ENCODE measurements at places on chromosomes 3 and 15.

DNA sequence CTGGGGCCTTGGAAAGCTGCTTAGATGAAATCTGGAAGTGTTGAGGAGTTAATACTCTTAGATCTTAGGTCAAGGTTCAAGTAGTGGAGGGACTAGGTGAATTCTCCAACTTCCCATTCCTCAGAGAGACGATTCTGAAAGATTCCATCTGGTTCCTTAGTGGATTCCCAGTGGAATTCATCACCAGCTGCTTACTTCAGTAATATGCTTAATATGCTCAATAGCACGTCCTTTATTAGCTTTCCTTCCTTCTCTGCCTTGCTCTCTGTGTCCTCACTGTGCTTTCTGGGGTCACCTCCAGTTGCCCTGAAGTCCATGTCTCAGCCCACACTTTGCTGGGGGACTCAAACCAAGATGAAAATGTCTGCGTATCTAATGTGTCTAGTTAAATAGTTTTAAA is 31.0 kb downstream of the CEP63 start:
- DNase-seq: no peak
- H3K4me3 ChIP-seq: no peak overlapping the region
- peaks cover 5% of the 10 kb centered on the region for H3K36me3 ChIP-seq
- H3K4me1 ChIP-seq: no peaks in the 10 kb centered on the region
- no peaks in the 10 kb centered on the region for H3K27me3 ChIP-seq
- H3K27ac ChIP-seq: no peak overlapping the region

DNA sequence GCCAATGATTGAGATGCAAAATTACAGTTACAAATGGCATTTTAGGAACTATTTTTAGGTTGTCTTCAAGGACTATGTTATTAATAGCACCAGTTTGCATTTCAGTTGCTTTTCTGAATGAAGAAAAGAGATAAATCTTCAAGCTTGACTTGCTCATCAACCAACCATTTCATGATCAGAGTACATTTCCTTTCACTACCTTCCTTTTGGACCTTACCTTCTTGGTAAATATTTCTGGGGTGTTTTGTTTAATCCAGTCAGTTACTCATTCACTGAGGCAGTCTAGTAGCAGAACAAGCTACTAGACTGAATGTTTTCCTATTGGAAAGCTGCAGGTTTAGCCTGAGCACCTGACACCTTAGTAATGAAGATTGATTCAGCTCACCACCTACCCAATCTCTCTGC is 8.2 kb downstream of the SLC27A2 start:
- H3K4me3 ChIP-seq: no peak overlapping the region

DNA sequence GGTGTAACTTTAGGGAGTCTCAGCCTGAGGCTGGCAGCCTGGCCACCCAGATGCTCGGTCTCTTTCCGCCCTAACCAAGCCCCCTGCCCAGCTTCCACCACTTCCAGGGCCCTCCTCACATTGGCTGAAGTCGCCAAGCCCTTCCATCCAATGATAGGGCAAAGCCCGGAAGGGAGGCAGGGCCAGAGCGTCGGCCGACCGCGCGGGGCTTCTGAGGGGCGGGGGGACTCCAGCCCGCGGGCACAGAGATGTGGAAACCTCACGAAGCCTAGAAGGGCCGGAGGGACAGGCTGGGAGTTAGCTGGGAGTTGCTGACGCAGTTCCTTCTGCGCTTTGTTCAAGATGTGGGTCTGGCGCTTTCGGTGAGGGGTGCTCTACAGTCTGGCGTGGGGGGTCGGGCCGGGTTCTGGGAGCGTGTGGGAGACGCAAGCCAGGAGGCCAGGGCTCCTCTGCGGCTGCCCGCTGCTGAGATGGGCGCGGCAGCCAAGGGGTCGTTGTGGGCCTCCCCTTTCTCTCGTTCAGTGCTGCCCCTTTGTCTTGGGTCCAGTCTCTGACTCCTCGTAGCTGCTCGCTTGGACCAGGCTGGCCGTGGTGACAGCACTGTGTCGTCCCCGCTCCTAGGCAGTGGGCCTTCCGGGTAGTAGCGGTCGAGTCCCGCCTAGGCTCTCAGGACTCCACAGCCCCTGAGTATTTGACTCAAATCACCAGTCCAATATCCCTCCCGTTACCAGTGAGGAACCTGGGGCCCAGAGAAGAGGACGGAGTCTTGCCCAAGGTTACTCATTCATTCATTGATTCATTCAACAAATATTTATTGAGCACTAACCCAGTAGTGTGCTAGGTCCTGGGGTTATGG is at the start of gene ZNF660:
Gene ZNF660, plus strand, starts transcription at position 319 of the 856 bp plus-strand sequence. CDS start 9,230 bp downstream, outside the sequence.
- H3K4me1 ChIP-seq: no peaks in the 10 kb centered on the region
- peak within 1 kb of the TSS; percentile 61 for H3K27ac ChIP-seq
- peak; percentile 73 for DNase-seq
- peak within 1 kb of the TSS; percentile 54 for H3K4me3 ChIP-seq

GRCh38 chr3:71614869-71615268 is 31.3 kb upstream of the FOXP1 start:
- no peak for DNase-seq
- H3K4me1 ChIP-seq: no peaks in the 10 kb centered on the region
- no peak overlapping the region for H3K4me3 ChIP-seq

GRCh38 chr3:25895443-25895842 is 105.6 kb downstream of the OXSM start:
- H3K4me1 ChIP-seq: no peaks in the 10 kb centered on the region
- no peak for DNase-seq
- H3K27ac ChIP-seq: no peak overlapping the region
- no peaks in the 10 kb centered on the region for H3K27me3 ChIP-seq

DNA sequence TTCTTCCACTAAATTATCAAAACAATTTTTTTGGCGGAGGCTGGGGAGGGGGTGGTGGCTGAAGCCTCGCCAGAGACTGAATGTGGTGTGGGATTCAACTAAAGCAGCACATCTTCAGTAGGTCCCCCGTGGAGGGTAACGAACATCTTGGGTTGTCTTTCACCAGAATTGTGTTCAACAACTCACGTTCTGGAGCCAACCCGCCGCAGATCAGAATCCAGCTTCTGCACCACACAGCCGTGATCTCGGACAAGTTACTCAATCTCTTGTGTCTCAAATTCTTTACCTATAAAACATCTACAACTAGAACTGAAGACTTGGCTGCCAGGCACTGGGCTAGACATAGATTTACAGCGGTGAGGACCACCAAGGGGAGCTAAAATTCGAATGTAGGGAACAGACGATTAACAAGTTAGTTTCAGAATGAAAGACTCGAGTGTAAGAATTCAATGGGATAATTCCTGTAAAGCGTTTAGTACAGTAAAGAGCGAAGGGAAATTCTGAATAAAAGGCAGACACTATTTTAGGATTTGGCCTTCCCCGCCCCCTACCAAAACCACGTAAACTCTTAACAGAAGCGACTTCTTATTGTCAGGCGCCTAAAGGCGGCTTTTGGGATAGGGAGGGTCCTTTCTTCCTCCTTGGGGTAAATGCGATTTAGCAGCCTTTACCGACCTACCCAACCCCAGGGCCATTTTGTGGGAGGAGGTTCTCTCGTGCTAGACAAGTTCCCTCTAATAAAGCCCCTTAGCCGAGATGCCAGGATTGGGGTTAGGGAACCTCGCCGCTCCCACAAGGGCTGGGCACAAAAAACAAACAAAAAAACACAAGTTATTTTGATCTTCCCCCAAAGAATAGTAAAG is 697 bp upstream of the RAB5A start:
- no peaks in the 10 kb centered on the region for H3K27me3 ChIP-seq
- H3K4me1 ChIP-seq: peaks cover 7% of the 10 kb centered on the region
- H3K36me3 ChIP-seq: peaks cover 8% of the 10 kb centered on the region
- H3K27ac ChIP-seq: peak overlapping the region; percentile 93
- peak overlapping the region; percentile 90 for H3K4me3 ChIP-seq

DNA sequence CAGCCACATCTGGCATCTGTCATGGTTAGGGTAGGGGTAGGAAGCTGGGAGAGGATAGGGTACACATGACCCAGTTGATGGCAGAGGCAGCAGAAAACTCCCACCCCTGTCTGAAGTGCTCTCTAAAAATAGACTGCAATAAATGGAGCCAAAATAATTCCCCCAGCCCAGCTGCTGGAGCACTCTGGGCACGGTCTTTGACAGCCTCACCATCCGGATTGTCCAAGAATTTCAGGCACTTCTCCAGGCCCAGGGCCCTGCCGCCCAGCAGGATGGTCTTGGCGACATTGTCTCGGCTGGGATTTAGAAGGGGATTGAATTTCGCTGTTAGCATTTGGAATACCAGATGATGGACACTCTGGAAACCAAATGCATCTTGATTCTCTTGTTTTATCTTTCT is 103.7 kb downstream of the IQSEC1 start:
- H3K4me3 ChIP-seq: no peak overlapping the region
- no peak for DNase-seq
- H3K27ac ChIP-seq: no peak overlapping the region
- no peaks in the 10 kb centered on the region for H3K27me3 ChIP-seq

GRCh38 chr3:41007399-41007798 is 191.9 kb upstream of the CTNNB1 start:
- no peak for DNase-seq
- H3K27ac ChIP-seq: no peak overlapping the region
- H3K27me3 ChIP-seq: peaks cover 3% of the 10 kb centered on the region
- H3K36me3 ChIP-seq: no peaks in the 10 kb centered on the region
- no peaks in the 10 kb centered on the region for H3K4me1 ChIP-seq

DNA sequence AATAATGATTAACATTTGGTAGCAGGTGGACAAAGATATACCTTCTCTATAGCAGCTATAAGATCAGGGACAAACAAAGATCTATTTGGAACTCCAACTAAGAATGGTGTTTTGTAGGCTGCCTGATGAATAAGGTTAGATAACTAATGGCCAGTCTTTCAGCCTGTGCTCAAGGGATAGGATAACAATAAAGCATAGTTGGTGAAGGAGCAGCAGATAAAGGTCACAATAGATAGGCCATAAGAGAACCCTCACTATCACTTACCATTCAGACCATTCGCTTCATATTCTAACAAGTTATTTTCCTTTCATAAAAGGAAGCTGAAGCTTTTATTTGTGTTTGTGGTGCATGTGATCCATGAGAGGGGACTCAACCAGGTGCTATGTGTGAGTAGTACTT is 19.8 kb downstream of the EPM2AIP1 start:
- H3K27me3 ChIP-seq: no peaks in the 10 kb centered on the region
- H3K36me3 ChIP-seq: no peaks in the 10 kb centered on the region
- no peak for DNase-seq
- no peak overlapping the region for H3K27ac ChIP-seq
- no peak overlapping the region for H3K4me3 ChIP-seq
- H3K4me1 ChIP-seq: peaks cover 13% of the 10 kb centered on the region

DNA sequence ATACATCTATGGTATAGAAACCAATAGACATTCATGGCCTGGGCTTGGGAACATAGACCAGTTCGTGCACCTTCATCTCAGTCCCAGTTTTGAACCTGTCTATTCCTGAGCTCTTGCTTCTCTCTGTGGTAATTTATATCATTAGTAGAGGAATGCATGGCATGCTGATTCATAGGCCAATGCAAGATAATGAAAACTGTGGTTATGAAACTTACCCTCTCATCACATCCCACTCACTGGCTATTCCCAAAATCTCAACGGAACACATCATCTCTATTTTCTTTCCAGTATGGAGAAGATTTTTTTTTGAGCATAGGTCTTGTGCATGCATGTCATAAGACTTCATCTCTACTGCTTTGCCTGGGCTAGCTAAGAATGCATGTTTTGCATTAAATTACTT is 18.7 kb upstream of the P2RY12 start:
- H3K4me3 ChIP-seq: no peak overlapping the region
- H3K36me3 ChIP-seq: no peaks in the 10 kb centered on the region
- DNase-seq: no peak
- H3K27me3 ChIP-seq: no peaks in the 10 kb centered on the region
- no peak overlapping the region for H3K27ac ChIP-seq

DNA sequence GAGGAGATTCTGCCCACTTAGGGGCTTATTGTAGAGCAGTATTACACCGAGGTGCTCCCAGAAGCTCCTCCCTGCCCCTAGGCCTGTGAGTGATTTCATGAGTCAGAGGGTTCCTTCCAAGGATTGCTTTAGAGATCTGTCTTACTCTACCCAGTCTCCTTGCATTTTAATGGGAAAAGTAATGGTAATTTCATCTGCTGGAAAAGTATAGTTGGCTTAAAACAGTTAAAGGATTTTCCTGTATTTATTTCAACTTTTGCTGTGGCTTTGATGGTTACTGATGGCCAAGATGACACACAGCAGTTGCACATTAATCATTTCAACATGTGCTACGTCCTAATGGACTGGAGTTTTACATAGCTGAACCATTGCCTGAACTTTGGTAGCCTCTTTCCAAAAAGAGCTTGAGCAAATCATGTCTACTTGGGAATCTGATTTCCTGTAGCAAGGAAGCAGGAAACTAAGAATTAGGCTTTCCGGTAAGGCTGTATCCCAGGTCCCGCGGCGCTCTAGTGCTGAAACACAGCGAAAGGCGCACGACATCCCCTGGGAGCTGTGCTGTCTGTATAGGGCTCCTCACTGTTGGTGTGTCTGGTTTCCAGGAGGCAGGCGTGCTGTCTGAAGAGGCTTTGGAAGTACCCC is 9.2 kb upstream of the PGPEP1L start:
- no peaks in the 10 kb centered on the region for H3K27me3 ChIP-seq
- peak; percentile 91 for DNase-seq
- peaks cover 27% of the 10 kb centered on the region for H3K4me1 ChIP-seq
- H3K4me3 ChIP-seq: no peak overlapping the region
- H3K27ac ChIP-seq: peak overlapping the region; percentile 63

GRCh38 chr15:86629409-86630356 is 550.0 kb downstream of the AGBL1 start:
- H3K4me1 ChIP-seq: no peaks in the 10 kb centered on the region
- DNase-seq: no peak
- no peak overlapping the region for H3K27ac ChIP-seq
- no peak overlapping the region for H3K4me3 ChIP-seq

- H3K36me3 ChIP-seq: no peaks in the 10 kb centered on the region
- no peak overlapping the region for H3K27ac ChIP-seq
- no peak for DNase-seq
Measured at GRCh38 chr3:155641956-155642355, 102.9 kb downstream of the PLCH1 start.

- H3K27me3 ChIP-seq: peaks cover 13% of the 10 kb centered on the region
- no peaks in the 10 kb centered on the region for H3K36me3 ChIP-seq
- H3K4me3 ChIP-seq: no peak overlapping the region
- no peak overlapping the region for H3K27ac ChIP-seq
Measured at GRCh38 chr3:123357275-123357674, 91.6 kb downstream of the ADCY5 start.

DNA sequence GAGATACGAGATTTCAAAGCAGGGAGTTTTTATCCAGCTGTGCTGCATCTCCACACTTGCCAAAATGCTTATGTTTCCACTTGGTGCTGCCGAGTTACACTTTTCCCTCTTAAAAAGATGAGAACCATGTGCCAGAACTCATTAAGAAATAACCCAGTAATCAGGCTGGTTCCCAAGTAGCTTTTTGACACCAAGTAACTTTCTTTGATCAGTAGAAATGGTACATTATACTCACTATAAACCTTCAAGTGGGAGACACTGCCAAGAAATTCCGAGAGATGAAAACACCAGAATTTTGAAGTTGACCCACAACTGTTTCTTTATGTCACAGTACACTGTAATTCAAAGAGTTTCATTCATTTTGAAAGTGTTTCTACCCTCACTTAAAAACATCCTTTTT is 164.6 kb upstream of the CCDC54 start:
- H3K36me3 ChIP-seq: no peaks in the 10 kb centered on the region
- no peak for DNase-seq
- H3K4me3 ChIP-seq: no peak overlapping the region
- no peaks in the 10 kb centered on the region for H3K27me3 ChIP-seq
- H3K27ac ChIP-seq: no peak overlapping the region

Data from A673 (cell line).